Activated CD4-positive, alpha-beta T cell treated with anti-CD3 and anti-CD28 coated beads, Interleukin-2, amount 50 U/mL, for 1 hour (primary cell): ENCODE measurements at places on chromosomes 5 and 9.

- no peak for DNase-seq
These were observed 191.7 kb upstream of the NR3C1 start for GRCh38 chr5:143594902-143595818.

- DNase-seq = no peak
These were observed 136.5 kb downstream of the CDK5RAP2 start for GRCh38 chr9:120443489-120443888.

DNA sequence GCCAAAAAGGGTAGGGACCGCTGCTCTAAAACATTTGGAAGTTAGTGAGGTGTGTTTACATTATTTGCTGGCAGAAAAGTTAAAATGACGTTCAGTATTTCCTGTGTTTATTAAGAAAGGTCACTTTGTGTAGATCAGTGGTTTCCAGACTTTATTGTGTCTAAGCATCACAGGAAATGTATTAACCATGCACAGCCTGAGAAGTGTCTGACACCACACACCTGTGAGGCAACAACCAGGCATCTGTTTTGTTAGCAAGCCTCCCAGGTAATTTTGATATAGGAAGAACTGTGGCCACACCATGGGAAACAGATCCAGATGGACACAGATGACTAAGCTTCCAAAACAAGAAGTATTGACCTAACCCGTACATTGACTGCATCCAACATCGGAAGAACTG is 12.0 kb downstream of the TTC1 start:
- DNase-seq = no peak

DNA sequence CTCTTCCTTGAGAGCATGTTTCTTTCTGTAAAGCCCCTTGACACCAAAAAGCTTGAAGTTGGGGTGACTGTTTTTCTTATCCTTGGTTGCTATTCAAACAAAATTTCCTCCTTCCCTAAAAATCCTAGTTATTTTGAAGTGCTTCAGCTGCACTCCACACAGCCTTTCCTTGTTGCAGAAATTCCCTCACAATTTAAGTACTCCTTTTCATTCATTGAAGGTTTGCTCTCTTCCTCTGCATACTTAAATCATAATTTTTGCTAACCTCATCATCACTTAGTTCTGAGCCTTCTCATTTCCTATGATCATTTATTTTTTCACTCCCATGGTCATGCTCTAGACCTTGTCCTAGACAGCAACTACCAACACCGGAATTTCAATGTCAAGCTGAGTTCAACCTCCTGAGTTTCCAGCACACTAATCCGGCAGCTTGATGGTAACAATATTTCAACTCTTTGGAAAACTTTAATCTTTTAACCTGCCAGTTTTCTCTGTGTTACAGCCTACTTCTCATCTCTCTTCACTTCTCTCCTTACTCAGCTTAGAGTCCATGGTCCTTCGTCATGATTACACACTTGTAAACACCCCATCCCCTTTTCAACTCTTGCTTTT is 78.7 kb upstream of the ACTBL2 start:
- no peak for DNase-seq

GRCh38 chr5:138448481-138449398 is 9.9 kb downstream of the REEP2 start:
- DNase-seq = no peak

GRCh38 chr5:154722936-154723335 is 32.2 kb upstream of the LARP1 start:
- DNase-seq = no peak

DNA sequence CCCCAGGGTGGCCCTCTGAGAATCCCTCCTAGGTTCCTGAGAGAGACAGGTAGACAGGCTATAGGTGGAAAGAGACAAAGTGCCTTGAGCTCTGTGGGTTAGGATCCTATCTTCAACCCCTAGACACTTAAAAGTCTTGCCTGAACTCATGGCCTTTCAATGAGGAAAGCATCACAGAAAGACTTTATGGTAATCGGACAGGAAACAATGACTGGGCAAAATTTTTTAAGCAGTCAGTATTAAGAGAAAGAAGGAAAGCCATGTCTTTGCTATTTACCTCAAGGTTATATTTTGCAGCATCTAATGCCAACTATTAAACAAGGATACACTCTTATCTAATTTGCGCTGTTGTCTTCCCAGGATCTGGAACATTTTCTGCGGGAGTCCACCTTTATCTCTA is 93.2 kb downstream of the PCSK1 start:
- DNase-seq = no peak

GRCh38 chr9:126822873-126823272 is 18.0 kb downstream of the ZBTB43 start:
- DNase-seq = no peak

- no peak for DNase-seq
These were observed 465.6 kb upstream of the KIF2A start for GRCh38 chr5:61840361-61840760.
